Caudate nucleus (tissue), 63 donors: ENCODE measurements at places on chromosomes 4 and X.

GRCh38 chr4:81667539-81667938 is 195.8 kb upstream of the RASGEF1B start:
- DNase-seq: no peak

- no peak for DNase-seq
These were observed 29.1 kb upstream of the PRSS12 start for GRCh38 chr4:118381902-118382301.

- no peak for DNase-seq
These were observed 6.9 kb downstream of the L1CAM start for GRCh38 chrX:153878969-153879653.

DNA sequence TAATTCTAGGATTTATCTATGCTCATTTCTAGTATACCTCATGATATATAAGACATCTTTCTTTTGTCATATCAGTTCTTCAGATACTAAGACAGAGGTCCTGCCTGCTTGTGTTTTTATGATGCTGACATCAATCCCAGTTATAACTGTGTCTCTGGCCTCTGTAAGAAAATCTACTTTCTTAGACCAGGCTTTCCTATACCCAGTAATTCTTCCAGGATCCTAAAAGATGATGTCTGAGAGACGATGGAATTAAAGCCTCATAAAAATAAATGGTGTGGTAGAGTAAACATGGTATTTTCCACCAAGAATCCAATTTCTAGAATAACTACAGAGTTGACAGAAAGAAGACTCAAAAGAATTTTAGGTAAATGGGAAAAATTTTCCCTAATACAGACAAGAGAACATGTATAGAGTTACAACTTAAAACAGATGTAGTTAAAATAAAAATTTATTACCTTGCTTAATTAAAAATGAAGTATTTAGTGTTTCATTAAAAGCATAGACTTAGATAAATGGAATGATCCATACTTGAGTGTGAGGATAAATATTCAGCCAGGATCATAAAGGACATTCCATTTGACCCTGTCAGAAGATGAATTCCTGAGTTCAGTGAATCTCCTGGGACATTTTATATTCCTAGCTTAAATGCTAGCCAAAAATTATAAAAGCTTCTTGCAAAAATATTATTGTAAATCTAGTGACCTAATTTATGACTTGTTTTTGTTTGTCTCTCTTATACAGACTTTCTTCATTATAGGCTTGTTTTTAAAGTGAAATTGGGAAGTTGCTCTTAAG is 137.4 kb downstream of the PDLIM5 start:
- DNase-seq: no peak

- no peak for DNase-seq
These were observed 129.7 kb downstream of the PLS3 start for GRCh38 chrX:115690511-115691216.

GRCh38 chrX:82658492-82658891 is 849.6 kb upstream of the POU3F4 start:
- DNase-seq: no peak

DNA sequence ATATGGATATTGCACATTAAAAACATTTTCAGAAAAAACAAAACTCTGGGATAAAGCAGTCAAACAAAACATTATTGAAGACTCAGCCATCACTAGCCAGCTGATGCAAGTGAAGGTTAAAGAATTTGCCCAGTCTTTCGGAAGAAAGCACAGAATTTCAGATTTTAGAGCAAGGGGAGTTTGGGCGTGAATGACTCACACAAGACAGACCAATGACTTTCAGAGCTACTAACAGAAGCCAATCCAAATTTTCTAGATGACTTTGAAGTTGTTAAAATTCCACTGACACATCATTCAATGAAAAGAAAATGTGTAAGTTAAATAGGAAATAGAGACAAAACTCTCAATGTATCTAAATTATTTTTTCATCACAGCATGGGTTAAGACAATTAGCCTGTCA is 4.0 kb downstream of the MRFAP1L1 start:
- no peak for DNase-seq

- DNase-seq: no peak
These were observed 53.2 kb downstream of the MGST2 start for GRCh38 chr4:139718833-139719232.

DNA sequence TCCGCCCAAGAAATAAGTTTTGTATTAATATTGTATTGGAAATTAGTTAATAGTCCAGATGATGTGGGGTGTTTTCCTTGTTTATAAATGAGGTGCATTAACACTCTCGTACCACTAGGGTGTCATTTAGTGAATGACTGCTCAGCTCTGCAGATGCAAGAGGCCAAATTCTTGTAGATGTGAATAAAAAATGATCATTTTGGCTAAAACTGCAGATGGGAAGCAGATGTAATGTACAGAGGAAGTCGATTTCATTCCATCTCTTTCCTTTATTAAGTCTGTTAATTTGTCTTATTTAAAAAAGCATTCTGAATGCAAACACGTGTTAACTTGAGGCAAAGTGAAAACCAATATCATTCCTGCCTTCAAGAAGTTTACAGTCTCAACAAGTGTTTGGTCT is 108.1 kb downstream of the DHX15 start:
- DNase-seq: no peak

GRCh38 chr4:104743215-104743653 is 248.5 kb upstream of the CXXC4 start:
- no peak for DNase-seq

- DNase-seq: peak; percentile 87
These were observed at the start of gene FAM120C for GRCh38 chrX:54182864-54183613. FAM120C (minus strand) TSS chrX:54183254; CDS start chrX:54183198, 56 bp downstream.

GRCh38 chrX:46710425-46710824 is 48.5 kb downstream of the SLC9A7 start:
- DNase-seq: no peak

DNA sequence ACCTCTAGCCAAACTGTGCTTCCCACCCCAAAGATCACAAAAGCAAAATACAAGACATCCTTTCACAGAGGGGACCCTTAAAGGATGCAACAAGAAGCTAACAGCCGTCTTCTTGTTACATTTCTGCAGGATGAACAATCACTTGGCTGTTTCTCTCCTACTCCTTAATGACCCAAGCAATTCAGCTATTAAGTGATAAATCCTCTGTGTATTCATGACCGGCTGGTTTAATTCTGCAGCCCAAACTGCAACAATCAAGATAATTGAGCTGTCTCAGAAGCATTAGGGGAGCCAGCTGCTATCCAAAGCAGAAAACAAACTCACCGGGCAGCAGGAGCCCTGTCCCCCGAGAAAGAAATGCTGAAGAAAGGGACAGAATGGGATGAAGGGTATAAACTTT is 85.9 kb upstream of the ACSL4 start:
- no peak for DNase-seq

DNA sequence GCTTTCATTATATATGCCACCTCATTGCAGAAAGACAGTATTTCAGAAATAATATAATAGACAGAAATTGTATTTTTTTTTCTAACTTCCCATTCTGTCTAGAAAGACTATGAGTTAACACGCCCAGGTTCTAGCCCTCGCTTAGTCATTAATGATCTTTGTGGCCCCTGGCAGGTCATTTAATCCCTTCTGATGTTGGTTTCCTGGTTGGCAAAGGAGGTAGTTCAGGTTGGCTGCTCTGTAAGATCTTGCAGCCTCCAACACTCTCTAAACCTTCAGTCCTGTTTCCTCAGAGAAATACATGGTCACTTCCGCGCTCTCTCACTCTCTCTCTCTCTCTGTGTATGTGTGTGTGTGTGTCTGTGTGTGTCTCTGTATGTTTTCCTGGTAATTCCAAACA is 156.3 kb upstream of the NOCT start:
- no peak for DNase-seq

DNA sequence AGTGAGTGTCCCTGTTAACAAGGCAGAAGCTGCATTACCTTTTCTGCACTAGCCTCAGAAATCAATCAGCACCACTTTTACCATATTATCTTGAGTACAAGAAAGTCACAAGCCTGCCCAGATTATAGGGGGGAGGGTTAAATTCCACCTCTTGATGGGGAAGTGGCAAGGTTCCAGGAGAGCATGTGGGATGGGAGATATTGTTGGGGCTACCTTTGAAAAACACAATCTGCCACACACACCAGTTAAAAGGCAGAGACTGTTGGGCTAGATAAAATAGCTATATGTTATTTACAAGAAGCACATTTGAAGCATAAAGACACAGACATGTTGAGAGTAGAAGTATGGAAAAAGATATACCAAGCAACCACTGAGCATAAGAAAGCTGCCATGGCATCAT is 6.6 kb upstream of the AVPR2 start:
- no peak for DNase-seq

DNA sequence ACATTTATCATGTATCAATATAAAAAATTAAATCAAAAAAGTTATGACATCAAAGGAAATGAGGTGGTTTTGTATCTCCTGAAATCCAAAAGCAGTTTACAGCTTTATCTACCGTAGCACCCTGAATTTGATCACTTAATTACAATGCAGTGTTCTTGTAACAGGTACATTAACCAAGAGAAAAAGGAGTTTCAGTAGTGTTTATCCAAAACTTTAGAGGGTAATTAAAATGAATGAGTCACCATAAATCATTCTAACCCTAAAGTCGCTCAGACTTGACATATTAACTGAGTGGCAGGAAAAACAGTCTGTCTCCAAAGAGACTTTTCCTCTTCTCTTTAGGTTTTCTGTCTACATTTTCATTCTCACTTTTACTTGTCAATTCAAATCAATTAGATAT is 907.6 kb upstream of the EPHA5 start:
- no peak for DNase-seq

DNA sequence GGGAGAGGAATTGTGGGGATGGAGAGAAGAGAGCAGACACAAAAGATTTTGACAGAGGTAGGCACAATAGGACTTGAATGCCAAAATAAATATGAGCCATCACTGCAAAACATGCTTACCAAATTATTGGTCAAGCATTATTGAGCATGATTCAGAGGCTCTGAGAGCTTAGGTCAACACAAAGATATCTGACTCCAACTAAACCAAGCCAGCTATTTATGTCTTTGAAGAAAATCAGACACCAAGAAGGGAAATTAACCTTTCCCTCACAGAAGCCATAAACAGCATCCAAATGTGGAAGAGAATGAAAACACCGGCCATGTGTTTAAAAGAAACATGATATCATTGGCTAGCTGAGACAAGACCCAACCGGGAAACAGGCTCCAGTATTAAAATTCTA is 323.2 kb downstream of the RAB28 start:
- DNase-seq: no peak

DNA sequence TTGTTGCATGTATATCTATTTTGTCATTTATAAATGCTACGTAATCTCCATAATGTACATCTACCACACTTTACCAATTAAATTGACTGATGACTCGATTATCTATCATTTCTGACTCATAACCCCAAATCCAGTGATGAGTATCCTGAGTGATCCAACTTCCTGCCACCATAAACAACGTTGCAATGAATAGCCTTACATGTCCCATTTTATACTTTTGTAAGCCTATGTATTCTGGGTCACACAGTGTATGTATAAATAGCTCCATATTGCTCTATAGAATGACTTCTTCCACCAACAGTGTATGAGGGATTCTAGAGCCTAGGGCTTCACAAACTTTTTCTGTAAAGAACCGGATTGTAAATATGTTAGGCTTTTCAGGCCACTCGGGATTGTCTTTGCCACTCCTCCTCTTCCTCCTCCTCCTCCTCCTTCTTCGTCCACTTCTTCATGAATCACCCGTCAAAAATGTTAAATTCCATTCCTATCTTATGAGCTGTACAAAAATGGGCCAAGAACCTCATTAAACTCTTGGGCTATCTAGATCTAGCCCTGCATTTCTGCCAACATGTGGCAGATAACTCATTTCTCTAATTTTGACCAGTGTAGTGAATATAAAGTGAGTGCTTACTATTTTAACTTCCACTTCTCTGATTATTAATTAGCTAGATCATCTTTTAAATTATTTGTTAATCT is 672.2 kb upstream of the AMOT start:
- DNase-seq: no peak

DNA sequence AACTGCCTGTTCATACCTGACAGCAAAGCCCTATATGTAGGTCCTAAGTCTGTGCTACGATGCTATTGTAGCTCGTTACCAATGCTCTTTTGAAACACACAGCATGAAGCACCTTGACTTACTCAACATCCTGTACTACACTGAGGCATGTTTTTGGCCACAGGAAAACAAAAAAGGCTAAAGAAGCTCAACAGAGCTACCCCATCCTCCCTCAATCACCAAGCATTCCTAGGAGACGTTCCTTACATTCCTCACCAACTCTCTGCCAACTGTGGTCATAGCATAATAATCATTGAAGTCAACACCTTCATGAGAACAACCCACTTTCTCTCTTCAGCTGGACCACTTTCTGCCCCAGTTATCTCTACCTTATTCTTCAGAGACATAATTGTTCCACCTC is 73.7 kb upstream of the SLC25A43 start:
- no peak for DNase-seq

DNA sequence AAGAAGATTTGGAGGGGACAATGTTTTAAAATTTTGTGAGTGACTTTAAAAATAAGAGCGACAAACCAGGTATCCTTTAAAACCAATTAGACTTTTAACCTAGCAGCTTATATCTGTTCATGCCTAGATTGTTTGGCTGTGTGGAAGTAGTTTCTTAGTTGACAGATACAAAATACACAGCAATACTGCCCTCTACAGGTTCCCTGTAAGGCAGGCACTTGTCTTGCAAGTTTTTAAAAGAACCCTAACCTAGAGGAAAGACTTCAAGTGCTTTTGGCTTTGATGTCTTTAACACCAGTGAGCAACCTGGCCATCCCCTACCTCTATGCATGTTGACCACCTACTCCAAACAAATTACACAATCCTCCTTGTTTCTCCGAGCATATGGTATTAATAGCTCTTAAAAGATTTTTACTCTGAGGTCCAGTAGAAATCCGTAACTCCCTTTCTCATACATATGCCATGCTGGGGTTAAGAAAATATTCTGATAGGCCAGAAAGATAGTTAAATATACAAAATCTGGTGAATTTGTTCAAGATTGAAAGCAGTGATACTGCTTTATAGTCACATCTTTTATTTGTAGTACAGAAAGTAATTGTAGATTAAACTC is 273.0 kb downstream of the ARHGAP24 start:
- no peak for DNase-seq

DNA sequence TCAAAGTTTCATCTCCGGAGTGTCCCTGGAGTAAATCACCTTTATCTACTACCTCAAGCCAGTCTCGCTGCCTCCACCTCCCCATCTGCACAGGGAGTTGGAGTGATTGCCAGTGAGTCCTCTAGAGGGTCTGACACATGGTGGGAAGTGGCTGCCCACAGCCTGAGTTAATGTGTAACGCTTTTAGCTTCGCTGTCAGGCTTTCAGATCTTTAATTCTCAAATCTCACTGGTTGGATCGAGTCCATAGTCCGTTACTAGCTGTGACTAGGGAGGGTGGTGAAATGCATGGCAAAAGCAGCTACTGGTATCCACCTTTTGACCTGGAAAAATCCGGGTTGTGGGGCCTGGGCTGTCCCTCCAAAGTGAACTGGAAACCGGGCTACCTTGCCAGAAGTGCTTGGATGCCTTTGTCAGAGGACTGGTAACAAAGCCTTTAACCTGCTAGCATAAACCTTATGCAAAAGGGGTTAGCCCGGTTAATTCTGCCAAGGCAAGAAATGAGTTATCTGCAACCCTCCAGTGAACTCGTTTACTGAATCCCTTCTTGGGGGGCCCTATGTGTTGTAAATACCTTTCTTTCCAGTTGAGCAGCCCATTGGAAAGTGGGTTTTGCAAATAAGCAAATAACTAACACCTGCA is 5.1 kb upstream of the WDR1 start:
- no peak for DNase-seq
